ENCODE measurements at places on chromosomes 1 and 21.

DNA sequence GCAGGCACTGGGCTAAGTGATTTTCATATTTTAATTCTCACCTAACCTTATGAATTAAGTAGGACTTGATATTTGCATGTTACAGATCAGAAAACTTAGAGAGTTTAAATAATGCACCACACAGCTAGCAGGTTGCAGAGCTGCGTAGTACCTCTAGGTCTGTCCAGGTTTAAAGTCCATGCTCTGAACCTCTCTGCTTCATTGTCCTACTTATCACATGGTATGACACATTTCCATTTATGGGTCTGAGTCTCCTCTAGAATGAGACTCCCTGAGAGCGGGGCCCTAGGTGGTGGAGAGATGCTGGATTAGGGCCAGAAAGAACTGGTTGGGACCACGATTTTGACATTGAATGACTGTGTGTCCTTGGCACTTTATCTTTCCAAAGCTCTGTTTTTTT is 102.5 kb upstream of the USP24 start:
- no peak for DNase-seq

- DNase-seq: no peak
Measured at GRCh38 chr1:36748466-36748865, 265.8 kb upstream of the CSF3R start.

- DNase-seq: no peak
Measured at GRCh38 chr1:67888216-67889106, 55.2 kb upstream of the GNG12 start.

GRCh38 chr1:214362188-214362882 is 81.4 kb downstream of the SMYD2 start:
- DNase-seq: no peak

GRCh38 chr1:93056214-93056613 is 22.9 kb upstream of the MTF2 start:
- DNase-seq: no peak

DNA sequence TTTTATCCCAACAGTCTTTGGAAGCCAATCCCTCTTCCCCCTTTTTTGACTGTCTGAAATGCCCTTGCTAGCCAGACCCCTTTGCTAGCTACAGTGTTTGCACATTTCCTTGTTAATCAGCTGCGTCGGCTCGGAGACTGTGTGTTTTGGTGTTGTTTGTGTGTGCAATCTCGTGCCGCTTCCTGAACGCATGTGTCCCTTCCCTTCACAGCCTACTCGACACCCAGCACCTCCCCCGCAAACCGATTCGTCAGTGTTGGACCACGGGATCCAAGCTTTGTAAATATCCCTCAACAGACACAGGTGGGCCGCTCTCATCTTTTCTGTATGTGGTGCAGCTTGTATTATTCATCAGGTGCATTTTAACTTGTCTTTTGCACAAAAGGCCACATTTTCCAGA is 298.7 kb downstream of the TM2D1 start:
- no peak for DNase-seq

DNA sequence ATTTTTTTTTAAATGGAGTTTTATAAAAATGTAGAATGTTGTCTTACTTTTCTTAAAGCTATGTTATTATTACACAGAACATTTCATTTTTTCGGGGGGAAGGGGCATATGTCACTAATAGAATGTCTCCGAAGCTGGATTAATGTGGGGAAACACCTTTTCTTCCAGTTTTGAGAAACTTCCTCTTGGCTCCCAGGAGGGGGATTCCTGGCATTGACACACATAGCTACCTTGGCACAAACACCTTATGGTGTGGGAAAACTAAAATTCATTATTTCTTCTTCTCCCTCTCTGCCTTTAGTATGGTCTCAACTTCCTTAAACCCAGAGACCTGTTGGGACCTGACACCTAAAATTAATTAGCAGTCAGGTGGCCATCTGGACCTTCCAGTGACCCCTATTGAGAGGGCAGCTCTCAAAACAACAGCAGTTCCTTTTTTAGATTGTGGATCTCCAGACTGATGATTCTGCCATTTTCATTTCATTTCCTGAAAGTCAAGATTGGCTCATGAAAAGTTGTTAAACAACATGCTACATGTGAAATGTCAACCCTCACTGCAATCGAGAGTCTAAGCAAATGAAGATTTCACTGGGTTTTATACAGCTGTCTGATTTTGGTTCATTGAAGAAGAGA is 70.1 kb upstream of the EDEM3 start:
- no peak for DNase-seq

DNA sequence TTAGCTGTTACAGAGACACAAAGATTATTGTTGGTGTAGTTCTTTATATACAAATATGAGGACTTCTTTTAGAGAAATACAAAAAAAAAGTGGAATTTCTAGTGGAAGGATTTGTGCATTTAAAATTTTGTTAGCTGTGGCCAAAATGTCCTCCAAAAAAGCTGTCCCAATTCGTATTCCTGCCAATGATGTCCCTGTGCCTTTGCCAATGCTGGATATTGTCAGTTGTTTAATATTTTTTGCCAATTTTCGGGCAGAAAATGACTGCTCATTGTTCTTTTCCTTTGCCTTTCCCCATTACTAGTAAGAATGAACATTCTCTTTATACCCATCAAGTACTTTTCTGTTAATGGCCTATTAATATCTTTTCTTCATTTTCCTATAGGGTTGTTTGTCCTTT is 110.0 kb upstream of the HOOK1 start:
- DNase-seq: no peak

GRCh38 chr21:44306936-44307704 is 7.3 kb downstream of the PFKL start:
- DNase-seq: no peak

DNA sequence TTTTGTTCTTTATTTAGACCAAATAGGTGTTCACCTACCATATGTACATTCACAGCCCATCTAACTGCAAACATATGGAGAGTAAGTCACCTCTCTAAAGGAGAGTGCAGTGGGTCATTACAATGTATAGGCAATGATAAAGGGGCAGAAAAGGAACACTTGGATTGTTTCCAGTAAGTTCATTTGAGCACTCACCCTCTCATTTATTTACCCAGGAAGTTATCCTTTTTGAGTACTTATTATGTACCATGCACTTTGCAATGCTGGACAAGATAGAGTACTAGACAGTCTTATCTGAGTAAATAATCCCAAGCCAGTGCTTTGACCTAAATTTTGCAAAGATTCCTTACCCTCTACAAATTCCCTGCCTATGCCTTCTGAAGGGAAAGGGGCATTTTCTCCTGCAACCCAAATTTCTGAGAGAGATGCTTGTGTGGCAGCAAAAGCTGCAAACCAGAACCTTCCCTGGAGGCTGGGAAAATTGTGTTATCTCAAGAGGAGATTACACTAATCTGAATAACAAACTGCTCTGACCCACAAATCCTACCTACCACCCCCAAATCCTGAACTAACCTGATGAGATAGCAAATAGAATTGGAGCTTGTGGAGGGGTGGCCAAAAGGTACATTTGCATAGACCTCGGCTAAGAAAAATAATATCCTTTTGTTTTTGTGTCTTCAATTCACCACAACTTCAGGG is 18.6 kb upstream of the RGS8 start:
- no peak for DNase-seq

GRCh38 chr1:97500760-97501159 is 420.1 kb downstream of the DPYD start:
- no peak for DNase-seq

DNA sequence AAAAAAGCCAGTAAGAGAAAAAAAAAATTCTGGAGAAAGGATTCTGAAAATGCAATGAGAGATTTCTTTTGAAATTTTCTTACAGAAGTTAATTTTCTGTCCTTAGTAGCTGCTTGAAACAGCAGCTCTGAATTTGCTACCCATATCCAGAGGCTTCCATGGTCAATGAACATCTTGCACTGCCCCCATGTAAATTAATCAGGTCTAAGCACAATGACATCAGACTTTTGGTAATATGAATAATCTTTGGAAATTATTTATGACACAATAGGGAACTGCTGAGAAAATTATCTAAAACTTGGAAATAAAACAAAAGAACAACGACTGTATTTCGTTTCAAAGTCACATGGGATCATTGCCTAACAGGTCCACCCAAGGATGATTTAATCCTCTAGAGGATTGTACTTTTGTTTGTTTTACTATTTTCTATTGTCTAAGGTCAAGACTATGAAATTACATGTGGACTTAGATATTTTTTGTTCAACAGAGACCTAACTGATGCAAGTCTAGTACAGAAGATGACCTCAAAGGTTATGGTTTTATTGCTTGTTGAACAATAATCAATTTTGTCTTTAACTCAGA is 312.1 kb downstream of the BACH1 start:
- no peak for DNase-seq

DNA sequence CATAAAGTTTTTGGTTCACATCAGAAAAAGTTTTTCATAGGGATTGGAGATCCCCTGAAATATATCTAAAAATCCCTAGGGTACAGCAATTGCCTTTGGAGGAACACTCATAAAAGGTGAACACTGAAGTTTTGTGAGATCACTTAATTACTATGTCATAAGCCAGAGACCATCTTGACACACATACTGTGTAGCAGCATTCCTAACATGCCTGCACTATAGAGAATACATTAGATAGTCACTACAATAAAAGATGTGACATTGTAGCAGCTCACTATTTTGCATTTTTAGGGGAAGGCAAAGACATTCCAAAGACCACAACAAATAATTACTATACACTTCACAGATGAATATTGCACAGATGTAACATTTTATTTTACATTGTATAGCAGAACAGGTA is 779.9 kb downstream of the KCNT2 start:
- no peak for DNase-seq

- DNase-seq: no peak
Measured at GRCh38 chr1:232319072-232319471, 310.9 kb downstream of the SIPA1L2 start.

All from CD4-positive, alpha-beta T cell treated with Interleukin-21 for 1 hour (primary cell).